ENCODE measurements at places on chromosomes 2 and 18. TPM values are rescaled to one million over a fixed set of nuclear protein-coding genes. Genes with fewer than 3 reads are reported as not detected.

GRCh38 chr2:10283106-10284062 lies 19.3 kb upstream of the HPCAL1 start:
- peak; percentile 59 for DNase-seq

The RGPD6 gene
- total RNA-seq, result 17.1 TPM

GRCh38 chr2:20507166-20507692 lies 60.4 kb downstream of the RHOB start:
- DNase-seq, result peak; percentile 33

The UPP2 gene
- total RNA-seq, result not detected

The REG3A gene
- not detected for total RNA-seq

DNA sequence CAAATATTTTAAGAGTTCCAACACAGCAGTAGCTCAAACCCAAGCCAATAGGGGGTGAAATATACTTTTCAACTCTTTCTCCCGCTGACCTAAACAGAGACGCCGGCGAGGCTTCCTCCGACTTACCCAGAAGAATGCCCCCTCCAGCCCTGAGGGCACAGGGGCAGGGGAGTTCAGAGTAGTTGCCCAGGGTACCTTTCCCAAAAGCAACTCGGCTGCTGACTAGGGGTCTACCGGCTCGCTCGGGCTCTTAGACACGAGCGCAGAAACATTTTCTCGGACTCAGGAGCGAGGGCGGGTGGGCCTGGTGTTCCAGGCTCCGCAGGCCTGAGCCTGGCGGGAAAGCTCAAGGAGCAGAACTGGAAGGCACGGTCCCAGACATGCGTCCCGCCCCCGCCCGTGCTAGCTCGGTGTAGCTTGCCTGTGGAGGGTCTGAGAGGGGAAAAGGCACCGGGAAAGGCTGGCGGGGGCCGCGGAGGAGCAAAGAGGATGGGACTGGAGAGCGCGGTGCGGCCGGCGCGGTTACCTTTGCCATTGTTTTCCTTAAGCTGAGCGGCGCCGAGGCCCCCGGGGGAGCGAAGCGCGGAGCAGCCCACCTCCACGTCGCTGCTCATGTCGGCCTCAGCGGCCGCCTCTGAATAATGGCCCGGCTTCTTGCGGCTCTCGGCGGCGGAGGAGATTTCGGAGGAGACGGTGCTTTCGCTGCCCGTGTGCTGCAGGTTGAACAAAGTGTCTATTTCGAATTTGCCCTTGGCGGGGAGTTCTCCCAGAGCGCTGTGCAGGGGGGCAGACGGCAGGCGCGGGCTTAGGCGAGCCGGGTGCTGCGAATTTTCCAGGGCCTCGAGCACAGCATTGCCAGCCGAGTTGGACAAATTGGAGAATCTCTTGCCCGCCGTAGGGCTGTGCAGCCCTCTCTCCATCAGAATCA lies 674 bp downstream of the EVX2 start:
- no peak for DNase-seq

DNA sequence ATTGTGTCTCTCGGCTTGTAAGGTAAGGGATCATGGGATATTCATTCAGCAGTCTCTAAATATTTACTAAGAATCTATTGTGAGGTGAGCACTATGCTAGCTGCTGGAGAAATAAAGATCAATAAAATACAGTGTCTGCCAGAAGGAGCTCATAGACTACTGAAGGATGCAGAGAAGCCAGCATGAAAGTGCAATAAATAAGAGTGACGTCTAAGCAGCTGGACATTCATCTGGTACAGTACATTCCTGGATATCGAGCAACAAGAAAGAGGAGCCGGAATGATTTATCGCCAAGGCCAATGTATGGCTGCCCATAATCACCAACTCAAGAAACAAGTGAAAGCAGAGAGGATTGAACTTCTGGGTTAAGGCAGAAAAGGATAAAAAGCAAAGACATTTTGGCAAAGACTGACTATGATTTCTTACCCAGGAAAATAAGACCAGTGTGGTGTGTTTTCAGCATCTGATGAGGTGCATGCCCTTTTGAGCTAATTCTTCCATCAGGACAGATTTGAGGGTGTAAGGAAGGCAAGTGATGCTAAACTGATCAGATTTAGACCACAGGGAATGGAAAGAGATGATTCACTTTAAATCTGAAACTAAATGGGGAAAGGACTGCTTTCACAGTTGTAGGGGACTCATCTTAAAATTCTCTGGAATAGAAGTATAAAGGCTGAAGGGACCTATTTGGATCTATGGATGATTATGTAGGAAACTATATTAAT lies 18.7 kb upstream of the LMAN1 start:
- DNase-seq, result no peak

DNA sequence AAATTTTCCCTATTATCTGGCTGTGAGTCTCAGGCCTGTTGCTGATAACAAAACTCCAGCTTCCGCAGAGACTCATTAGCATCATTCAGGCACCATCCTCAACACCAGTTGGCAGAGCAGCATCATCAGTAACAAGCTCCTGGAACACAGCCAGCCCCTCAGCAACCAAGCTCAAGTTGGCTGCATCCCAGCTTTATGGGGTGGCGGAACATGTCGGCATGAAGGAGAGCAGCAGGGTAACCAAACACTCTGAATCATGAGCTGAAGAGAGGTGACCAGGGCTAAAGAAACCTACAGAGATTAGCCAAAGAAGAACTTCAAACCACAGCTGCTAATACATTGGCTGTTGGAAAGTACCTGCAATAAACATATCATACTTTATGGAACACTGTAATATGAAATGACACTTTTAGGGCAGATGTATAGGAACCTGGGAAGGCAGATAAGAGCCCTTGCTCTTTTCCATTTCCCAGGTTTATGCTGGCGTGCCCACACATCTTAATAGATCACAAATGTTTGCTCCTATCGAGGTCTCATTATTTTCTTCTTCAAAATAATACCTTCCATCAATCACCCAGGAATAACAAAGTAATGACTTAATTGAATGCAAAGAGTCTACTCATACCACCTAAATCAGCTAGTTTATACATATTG lies 63.8 kb downstream of the PDE11A start:
- DNase-seq, result no peak

- DNase-seq, result no peak
Observed at GRCh38 chr18:26721854-26722564, 143.5 kb downstream of the AQP4 start.

DNA sequence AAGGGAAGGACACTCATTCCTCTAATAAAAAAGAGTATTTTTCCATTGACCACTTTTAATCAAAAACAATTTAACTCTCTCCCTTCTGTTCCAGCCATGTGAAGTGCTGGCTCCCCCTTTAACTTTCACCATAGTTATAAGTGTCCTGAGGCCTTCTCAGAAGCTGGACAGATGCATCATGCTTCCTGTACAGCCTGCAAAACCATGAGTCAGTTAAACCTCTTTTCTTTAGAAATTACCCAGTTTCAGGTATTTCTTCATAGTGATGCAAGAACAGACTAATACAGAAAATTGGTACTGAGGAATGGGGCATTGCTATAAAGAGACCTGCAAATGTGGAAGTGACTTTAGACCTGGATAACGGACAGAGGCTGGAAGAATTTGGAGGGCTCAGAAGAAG lies 643.6 kb upstream of the DDX18 start:
- no peak for DNase-seq

GRCh38 chr2:233700028-233700635 lies 7.4 kb downstream of the UGT1A6 start:
- no peak for DNase-seq

The IFIH1 gene
- 42.3 TPM for total RNA-seq

DNA sequence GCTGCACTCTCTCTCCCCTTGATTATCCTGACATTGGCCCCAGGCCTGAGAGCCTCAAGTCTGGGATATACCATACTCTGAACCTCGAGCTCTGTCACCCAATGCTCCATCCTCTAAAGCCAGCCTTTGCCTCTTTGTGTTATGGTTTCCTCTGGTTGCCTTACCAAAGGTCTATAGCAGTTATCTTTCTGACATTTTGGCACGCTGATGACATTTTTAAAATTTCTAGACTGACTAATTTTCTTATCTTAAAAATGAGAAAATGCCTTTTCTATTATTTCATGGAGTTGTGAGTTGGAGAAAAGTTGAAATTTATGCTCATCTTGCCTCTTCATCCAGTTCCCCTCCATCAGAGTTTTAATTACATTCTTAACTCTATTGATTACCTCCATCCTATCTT lies 62.7 kb downstream of the PKP4 start:
- no peak for DNase-seq

GRCh38 chr2:208006337-208006736 lies 19.0 kb downstream of the PLEKHM3 start:
- DNase-seq, result no peak

GRCh38 chr2:106065268-106065982 lies 128.7 kb downstream of the UXS1 start:
- DNase-seq, result peak; percentile 46

The PMAIP1 gene
- total RNA-seq, result 97.2 TPM

GRCh38 chr18:32378705-32379104 lies 92.0 kb downstream of the GAREM1 start:
- no peak for DNase-seq

DNA sequence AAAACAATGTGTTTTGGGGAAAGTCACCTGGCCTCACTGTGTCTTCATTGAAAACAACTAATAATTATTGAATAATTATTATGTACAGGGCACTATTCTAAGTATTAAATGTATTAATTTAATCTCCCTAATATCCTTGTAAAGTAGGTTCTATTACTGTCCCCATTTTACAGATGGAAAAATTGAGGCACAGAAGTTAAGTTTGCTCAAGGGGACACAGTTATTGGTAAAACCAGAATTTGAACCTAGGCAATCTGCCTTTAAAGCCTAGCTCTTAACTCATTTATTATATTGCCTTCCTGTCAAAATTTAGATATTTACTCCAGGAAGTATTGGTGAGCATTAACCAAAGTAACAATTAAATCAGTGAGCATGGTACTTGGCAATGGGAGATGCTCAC lies 84.6 kb downstream of the PMS1 start:
- DNase-seq, result no peak

The CYP20A1 gene
- 19.0 TPM for total RNA-seq

DNA sequence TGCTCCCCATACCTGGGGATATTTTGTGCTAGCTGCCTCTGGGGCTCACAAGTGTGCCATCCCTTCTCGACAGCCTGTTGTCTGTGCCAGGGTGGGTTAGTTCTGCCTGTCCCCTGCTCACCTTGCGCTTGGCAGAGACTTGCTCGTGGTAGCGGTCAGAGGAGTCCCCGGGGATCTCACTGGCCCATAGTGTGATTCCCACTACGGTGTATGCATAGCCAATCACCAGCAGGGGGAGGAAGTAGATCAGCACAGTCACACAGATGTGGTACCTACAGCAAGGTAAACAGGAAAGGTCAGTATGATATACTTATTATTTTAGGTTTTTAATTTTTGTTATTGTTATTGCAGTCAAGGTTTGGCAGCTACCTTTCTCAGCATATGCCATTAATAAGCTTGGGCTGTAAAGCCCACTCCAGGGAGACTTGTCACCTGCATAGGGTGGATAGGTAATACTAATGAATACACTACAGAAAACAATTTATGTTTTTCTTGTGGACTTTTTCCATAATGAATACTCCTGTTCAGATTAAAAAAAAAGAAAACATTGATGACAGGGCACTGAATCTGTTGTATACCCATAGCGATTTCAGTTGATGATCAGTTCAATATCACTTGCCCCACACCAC lies 95.2 kb downstream of the POLE4 start:
- peak; percentile 14 for DNase-seq

DNA sequence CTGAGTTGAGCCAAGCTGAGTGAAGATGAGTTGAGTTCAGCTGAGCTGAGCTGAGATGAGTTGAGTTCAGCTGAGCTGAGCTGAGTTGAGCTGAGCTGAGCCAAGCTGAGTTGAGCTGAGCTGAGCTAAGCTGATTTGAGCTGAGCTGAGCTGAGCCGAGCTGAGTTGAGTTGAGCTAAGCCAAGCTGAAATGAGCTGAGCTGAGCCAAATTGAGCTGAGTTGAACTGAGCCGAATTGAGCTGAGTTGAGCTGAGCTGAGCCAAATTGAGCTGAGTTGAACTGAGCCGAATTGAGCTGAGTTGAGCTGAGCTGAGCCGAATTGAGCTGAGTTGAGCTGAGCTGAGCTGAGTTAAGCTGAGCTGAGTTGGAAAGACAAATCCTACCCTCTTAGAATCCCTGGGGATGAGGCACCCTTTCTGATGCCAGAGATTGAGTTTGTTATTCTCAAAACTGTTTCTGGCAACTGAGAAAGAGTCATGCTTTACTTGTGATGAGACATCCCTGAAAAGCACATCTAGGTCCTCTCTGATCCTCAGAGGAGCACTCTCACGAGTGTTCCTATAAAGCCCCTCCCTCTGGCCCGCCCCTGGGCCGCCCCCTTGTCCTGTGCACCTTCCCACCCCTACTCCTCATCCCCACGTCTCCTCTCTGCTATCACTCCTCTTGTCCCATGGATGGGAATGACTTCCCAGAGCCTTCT lies 116.5 kb downstream of the MCFD2 start:
- DNase-seq, result no peak

DNA sequence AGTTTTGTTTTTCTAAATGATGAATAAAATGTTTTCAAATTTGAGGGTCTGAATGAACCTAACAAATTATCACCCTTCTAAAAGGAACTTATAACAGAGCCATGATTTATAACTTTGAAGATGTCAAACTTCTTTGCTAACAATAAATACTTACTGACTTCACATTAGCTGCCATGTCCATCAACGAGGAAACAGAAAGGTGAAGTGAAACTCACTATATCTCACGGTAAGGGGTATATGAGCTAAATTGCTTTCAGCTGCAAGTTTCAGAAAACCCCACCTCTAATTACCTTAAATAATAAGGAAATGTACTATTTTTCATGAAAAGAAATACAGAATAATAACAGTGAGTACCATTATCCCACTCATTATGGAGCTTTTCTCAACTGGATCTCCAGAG lies 350.8 kb upstream of the NT5C1B start:
- no peak for DNase-seq

DNA sequence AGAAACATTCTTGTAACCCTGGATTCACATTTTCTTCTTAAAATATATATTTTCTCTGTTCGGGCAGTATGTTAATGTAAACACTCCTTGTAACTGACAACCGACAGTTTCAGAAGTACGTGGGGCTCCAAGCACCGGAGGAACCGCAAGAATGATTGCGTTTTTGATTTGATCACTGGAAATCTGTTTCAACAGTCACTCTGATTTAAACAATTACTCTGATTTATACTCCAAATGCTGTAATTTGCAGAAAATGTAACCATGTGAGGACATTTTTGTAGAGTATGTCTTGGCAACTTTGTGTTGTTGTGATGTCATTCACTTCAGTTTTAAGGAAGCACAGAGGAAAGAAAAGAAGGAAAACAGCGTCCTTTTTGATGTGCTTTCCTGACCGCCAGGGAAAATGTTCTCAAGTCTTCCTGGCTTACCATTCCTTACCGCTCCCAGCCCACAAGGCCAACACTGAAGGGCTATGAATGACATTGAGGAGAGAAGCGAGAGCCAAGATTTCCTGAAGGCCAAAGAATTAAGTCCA lies 77.7 kb downstream of the APOB start:
- DNase-seq, result no peak

The ATOH8 gene
- total RNA-seq, result not detected
